ENCODE measurements at places on chromosomes 2 and 18.

GRCh38 chr2:27824401-27824800, 52.9 kb downstream of the MRPL33 start:
- DNase-seq: no peak

- no peak for DNase-seq
Measured at GRCh38 chr2:50535971-50536759, 495.8 kb downstream of the NRXN1 start.

- DNase-seq: no peak
Measured at GRCh38 chr18:3624935-3625741, 175.2 kb downstream of the TGIF1 start.

DNA sequence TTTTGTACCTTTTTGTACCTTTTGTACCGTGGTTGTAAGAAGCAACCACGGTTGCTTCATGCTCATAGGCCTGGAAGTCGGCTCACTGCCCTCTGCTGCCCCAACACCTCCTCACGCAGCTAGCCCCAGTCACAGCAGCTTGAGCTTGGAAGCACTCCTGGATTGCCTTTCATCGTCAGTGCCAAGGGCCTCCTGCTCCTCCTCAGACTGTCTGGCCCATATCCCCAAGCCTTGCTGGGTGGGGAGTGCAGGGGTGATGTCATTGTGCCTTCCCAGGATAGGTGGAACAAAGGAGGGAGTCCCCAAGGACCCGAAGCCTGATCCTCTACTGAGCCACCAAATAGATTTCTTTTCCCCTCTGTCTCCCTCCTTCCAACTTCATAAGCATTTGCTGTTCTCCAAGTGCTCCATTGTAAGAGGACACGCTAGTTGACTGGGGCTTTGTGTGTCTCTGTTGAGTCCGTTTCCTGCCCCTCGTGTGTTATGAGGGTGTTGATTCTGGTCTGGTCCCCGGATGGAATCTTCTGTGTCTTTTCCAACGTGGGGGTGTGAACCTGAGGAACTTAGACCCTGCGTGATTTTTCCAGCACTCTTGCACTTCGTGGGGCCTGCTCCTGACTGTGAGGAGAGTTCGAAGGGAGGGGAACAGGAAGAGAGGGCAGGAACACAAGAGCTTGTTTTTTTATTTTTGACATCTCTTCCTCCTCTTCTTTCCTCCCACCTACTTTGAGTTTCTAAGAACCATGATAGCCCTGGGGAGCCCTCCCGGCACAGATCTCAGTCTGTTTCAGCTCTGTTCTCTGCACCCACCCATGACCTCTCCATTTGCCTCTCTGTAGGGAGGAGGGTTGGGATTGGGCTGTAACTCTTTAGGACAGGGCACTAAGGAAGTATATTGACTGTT, 127.2 kb upstream of the EML6 start:
- DNase-seq: no peak

GRCh38 chr2:64928813-64929212, 60.4 kb upstream of the SLC1A4 start:
- no peak for DNase-seq

GRCh38 chr2:198203336-198204069, 399.1 kb downstream of the PLCL1 start:
- DNase-seq: no peak

All from GM12891 (cell line).